ENCODE measurements at places on chromosomes 16 and 17. TPM values are rescaled to one million over a fixed set of nuclear protein-coding genes. Genes with fewer than 3 reads are reported as not detected.

PSME3IP1 gene
- total RNA-seq: 127 TPM

SLC12A4 gene
- total RNA-seq: 32.2 TPM

OR4D1 gene
- total RNA-seq: not detected

ANKFY1 gene
- total RNA-seq: 53.0 TPM

OSGIN1 gene
- total RNA-seq: 11.4 TPM

CIAO3 gene
- total RNA-seq: 346 TPM

DNA sequence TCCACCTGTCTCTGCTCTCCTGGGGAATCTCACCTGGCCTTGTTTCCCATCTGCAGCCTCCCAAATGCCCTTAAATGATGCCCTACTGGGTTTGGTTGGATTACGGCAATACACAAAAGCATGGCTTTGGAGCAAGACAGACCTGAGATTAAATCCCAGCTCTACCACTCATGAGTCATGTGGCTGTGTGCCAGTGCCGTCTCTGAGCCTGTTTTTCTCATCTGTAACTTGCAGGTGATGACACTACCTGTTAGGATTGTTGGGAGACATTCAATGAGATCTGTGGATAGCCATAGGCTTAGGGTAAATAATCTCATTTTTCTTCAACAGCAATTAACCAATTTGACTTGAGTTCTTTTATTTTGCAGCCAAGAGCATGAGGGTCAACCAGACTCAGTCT is 240.3 kb downstream of the MAF start:
- DNase-seq: no peak

DNA sequence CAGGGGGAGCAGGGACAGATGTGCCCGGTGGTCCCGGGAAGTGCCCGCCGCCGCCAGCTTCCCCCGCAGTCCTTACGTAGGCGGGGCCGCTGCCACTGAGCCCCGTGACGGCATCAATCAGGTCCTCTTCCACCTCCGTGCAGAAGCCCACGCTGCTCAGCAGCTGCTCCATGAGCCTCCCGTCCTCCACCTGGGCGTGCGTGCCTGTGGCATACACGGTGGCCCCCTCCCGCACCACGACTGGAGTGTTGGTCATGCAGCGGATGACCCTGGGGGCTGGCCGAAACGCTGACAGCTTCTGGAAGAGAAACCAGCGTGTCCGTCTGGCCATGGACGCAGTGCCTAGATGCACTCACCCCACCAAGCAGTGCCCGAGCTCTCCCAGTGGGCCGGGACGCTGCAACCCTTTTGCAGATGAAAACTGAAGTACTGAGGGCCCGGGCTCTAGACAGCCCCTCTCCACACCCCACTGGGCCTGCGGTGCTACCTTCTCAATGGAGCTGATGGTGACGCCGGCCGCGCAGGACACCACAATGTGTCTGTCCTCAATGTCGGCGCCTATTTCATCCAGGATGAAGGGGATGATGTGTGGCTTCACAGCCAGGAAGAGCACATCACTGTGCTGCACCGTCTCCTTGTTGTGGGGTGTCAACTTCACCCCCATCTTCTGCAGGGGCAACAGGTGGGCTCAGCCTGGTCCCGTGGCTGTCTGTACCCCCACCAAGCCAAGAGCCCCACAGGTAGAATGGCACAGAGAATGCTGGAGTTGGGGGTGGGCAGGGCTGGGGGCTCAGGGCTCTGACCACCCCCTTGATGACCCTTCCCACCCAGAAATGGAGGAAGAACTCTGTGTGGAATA is 2.0 kb downstream of the PYCR1 start:
- no peak for DNase-seq

GRCh38 chr17:39794249-39794970 is 56.7 kb downstream of the GRB7 start:
- DNase-seq: peak; percentile 58

- peak; percentile 61 for DNase-seq
Measured at GRCh38 chr17:83096401-83097224, 17.2 kb downstream of the METRNL start.

GRCh38 chr17:75685499-75685898 is 18.4 kb downstream of the SAP30BP start:
- DNase-seq: no peak

DNA sequence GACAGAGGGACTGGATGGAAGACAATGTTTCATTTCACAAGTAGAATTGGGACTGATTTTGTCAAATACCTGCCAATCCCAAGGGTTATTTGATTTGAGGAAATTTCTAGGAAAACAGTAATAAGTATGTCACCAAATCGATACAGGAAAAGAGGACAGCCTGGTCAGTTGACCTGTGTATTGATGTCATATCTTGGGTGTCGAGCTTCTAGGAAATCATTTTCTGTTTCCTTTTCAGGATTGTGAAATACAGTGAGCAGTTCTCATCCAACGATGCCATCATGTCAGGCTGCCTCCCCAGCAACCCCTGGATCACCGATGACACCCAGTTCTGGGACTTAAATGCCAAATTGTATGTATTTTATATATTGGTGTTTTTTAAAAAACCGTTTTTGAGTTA is 56.1 kb downstream of the RGS9 start:
- DNase-seq: no peak
